ENCODE measurements at places on chromosomes 11 and 22. TPM values are rescaled to one million over a fixed set of nuclear protein-coding genes. Genes with fewer than 3 reads are reported as not detected.

Gene OLFML1
- total RNA-seq: 0.18 TPM

Gene SMTN
- total RNA-seq: 47.2 TPM

Gene CATSPERZ
- total RNA-seq: not detected

Gene TEX12
- not detected for total RNA-seq

Gene LINC01488
- total RNA-seq: not detected

Gene SEC14L6
- total RNA-seq: not detected

Gene C11orf87
- total RNA-seq: under 0.01 TPM

Gene SMC1B
- total RNA-seq: not detected

Gene MRGPRX4
- under 0.01 TPM for total RNA-seq

Gene LSP1
- total RNA-seq: not detected

Gene TMEM45B
- not detected for total RNA-seq

Gene PHETA2
- 6.1 TPM for total RNA-seq

Gene APOL5
- 0.18 TPM for total RNA-seq

Gene ZNF408
- total RNA-seq: 10.3 TPM

Gene CKAP5
- total RNA-seq: 82.8 TPM

Gene SLC7A4
- not detected for total RNA-seq

Gene TMPRSS5
- total RNA-seq: under 0.01 TPM

Gene DAGLA
- total RNA-seq: 0.90 TPM

Gene DENND5A
- 192 TPM for total RNA-seq

Gene UBE2L6
- total RNA-seq: 37.5 TPM

Gene KCNJ11
- not detected for total RNA-seq

Gene UQCR10
- total RNA-seq: 103 TPM

Gene GGT5
- total RNA-seq: 0.18 TPM

Gene ARHGAP32
- 8.4 TPM for total RNA-seq

Gene SC5D
- 21.3 TPM for total RNA-seq

Gene ALX4
- not detected for total RNA-seq

Gene LRRC56
- total RNA-seq: 0.28 TPM

Gene C1QTNF5
- 1.9 TPM for total RNA-seq

Gene HMOX1
- total RNA-seq: 23.1 TPM

Gene IGLL1
- total RNA-seq: not detected

Gene APOL1
- 0.56 TPM for total RNA-seq

Gene OR5W2
- not detected for total RNA-seq

Gene MUC5AC
- total RNA-seq: not detected

Gene ART1
- not detected for total RNA-seq

Gene NCR3LG1
- 3.9 TPM for total RNA-seq

Gene DKK3
- total RNA-seq: 453 TPM

Gene GNG3
- total RNA-seq: not detected

Data from IMR-90 (cell line).